Osteoblast (primary cell): ENCODE measurements at places on chromosomes 4 and X. TPM values are rescaled to one million over a fixed set of nuclear protein-coding genes. Genes with fewer than 3 reads are reported as not detected.

The FABP2 gene
- total RNA-seq = not detected in 2 replicates

The GLRA2 gene
- not detected in 2 replicates for total RNA-seq

The OSTC gene
- total RNA-seq = 256 and 312 TPM in 2 replicates

The ASMT gene
- 0.36 TPM in 1 of 2 replicates, not detected in the other for total RNA-seq

DNA sequence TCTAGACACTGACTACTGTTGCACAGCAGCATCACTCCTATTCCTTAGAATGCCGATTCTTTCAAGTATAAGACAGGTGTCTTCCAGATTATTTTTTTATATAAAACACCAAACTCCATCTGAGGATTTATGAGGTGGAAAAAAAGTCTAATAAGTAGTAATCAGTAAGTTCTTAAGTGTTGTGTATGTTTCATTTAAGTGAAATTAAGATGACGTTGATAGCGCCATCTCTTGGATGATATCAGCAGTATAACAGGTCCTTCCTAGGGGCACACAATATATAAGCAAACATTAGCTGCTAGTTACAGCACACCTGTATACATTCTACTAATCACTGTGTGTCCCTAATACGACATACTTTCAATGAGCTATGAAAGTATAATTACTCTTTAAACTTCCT is 99.6 kb upstream of the STS start:
- H3K27me3 ChIP-seq = no peaks in the 10 kb centered on the region
- H3K36me3 ChIP-seq = peaks cover 5% of the 10 kb centered on the region
- no peak for DNase-seq
- no peak overlapping the region for H3K27ac ChIP-seq

DNA sequence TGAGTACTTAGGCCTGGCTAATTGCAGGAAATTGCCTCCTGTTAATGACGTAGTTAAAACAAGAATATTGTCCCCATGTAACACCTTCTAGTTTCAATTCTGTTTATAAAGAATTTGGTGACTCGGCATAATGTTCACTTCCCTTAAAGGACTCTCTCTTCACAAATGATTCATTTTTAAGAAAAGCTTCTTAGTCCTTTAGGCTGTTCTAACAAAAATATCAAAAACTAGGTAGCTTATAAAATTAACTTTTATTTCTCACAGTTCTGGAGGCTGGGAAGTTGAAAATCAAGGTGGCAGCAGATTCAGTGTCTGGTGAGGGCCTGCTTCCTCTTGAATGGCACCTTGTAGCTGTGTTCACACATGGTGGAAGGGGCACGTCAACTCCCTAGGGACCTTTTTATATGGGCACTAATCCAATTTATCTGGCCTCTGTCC is 23.8 kb downstream of the COL25A1 start:
- H3K27me3 ChIP-seq = no peaks in the 10 kb centered on the region
- no peak overlapping the region for H3K27ac ChIP-seq

DNA sequence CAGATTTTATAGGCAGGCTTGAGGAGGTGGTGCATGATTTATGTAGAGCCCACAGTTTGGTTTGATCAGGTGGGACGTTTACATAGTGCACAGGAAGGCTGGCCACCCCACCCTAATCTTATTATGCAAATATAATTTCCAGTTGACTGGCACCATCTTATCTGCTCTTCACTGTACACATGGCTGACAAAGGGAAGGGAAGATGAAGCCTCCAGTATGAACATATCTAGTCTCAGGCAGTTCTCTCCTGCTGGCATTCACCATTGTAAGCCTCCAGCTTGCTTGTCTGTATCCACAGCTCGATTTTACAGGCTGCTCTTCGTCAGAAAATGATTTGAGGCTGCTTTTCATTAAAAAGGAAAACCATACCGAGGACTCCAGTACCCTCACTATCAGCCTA is 278.3 kb downstream of the TECRL start:
- H3K4me3 ChIP-seq = no peak overlapping the region
- no peak overlapping the region for H3K27ac ChIP-seq
- no peaks in the 10 kb centered on the region for H3K36me3 ChIP-seq

DNA sequence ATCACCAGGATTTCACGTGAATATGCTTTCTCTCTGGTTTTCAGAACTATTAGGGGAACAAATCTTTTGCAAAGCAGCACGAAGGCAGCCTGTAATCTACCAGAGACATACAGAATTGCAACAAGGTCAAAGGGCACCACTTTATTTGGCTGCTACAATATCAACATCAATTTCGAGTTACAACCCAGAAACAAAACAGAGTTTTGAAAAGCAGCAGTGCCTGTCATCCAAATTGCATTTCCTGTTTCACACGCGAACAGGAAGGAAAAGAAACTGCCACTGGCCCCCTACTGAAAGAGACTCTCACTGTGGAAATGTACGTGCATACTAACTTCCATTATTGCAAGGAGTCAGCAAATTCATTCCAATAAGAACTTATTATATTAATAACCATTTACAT is 17.1 kb upstream of the C1QTNF7 start:
- H3K4me1 ChIP-seq = peaks cover 23% of the 10 kb centered on the region
- no peak for DNase-seq
- H3K4me3 ChIP-seq = no peak overlapping the region
- no peaks in the 10 kb centered on the region for H3K36me3 ChIP-seq
- no peaks in the 10 kb centered on the region for H3K27me3 ChIP-seq

DNA sequence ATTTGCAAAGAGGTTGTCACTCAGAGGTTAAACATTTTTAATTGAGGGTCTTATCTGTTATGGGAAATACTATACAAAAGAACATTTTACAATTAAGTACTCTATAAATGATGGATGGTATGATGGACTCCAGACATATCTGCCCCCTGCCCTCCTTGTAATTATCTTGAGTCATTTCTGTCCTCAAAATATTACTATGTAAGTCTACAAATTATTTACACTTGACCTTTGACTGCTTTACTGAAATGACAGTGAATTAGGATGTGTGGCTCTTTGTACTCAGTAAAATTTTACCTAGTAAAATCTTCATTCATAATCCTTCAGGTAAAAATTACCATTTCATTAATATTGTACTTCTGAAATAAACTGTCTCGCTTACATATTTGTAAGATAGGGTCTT is 46.5 kb downstream of the USP9X start:
- H3K36me3 ChIP-seq = peaks cover 24% of the 10 kb centered on the region
- no peak overlapping the region for H3K27ac ChIP-seq
- H3K4me1 ChIP-seq = no peaks in the 10 kb centered on the region
- no peak for DNase-seq

- no peaks in the 10 kb centered on the region for H3K36me3 ChIP-seq
- no peak for DNase-seq
- no peaks in the 10 kb centered on the region for H3K4me1 ChIP-seq
- H3K27me3 ChIP-seq = no peaks in the 10 kb centered on the region
- no peak overlapping the region for H3K27ac ChIP-seq
Observed at GRCh38 chr4:22203711-22204011, 255.1 kb upstream of the KCNIP4 start.

DNA sequence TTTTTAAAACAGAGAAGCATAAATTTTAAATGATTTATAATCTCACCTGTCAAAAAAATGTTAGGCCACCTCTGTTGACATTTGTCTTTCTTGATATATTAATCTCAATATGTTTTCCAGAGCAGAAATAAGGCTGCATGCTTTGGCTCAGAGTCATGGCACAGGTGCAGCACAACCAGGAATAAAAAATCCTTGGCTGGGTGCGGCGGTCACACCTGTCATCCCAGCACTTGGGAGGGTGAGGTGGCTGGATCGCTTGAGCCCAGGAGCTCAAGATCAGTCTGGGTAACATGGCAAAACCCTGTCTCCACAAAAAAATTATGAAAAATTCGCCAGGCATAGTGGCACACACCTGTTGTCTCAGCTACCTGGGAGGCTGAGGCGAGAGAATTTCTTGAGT is 18.1 kb downstream of the CPLX1 start:
- peaks cover 8% of the 10 kb centered on the region for H3K27me3 ChIP-seq
- no peaks in the 10 kb centered on the region for H3K36me3 ChIP-seq
- no peak overlapping the region for H3K4me3 ChIP-seq

DNA sequence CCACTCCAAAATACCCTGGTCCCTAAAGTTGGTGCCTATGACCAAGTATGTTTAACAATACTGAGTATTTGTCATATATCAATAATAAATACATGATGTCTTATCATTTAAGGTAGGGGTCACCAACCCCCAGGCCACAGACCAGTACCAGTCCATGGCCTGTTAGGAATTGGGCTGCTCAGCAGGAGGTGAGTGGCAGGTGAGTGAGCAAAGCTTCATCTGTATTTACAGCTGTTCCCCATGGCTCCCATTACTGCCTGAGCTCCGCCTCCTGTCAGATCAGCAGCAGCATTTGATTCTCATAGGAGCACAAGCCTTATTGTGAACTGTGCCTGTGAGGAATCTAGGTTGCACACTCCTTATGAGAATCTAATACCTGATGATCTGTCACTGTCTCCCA is 126.2 kb downstream of the HNRNPD start:
- DNase-seq = no peak
- no peaks in the 10 kb centered on the region for H3K4me1 ChIP-seq
- H3K36me3 ChIP-seq = no peaks in the 10 kb centered on the region
- no peak overlapping the region for H3K27ac ChIP-seq

- no peak overlapping the region for H3K4me3 ChIP-seq
- H3K27ac ChIP-seq = no peak overlapping the region
- no peak for DNase-seq
- H3K36me3 ChIP-seq = peaks cover 2% of the 10 kb centered on the region
Observed at GRCh38 chr4:185590982-185591381, 55.7 kb upstream of the PDLIM3 start.

- H3K4me3 ChIP-seq = peak overlapping the region; percentile 33
- peak; percentile 67 for DNase-seq
- no peaks in the 10 kb centered on the region for H3K36me3 ChIP-seq
- H3K27me3 ChIP-seq = no peaks in the 10 kb centered on the region
Observed at GRCh38 chr4:24248674-24249630, 335.4 kb downstream of the DHX15 start.

GRCh38 chr4:81604683-81605218 is 133.0 kb upstream of the RASGEF1B start:
- H3K4me1 ChIP-seq = no peaks in the 10 kb centered on the region
- H3K27ac ChIP-seq = no peak overlapping the region
- H3K36me3 ChIP-seq = no peaks in the 10 kb centered on the region
- H3K4me3 ChIP-seq = no peak overlapping the region
- H3K27me3 ChIP-seq = no peaks in the 10 kb centered on the region
- DNase-seq = no peak

- H3K36me3 ChIP-seq = no peaks in the 10 kb centered on the region
- no peak for DNase-seq
- H3K4me1 ChIP-seq = no peaks in the 10 kb centered on the region
- H3K27me3 ChIP-seq = no peaks in the 10 kb centered on the region
Observed at GRCh38 chr4:162912482-162912881, 254.2 kb downstream of the NAF1 start.

DNA sequence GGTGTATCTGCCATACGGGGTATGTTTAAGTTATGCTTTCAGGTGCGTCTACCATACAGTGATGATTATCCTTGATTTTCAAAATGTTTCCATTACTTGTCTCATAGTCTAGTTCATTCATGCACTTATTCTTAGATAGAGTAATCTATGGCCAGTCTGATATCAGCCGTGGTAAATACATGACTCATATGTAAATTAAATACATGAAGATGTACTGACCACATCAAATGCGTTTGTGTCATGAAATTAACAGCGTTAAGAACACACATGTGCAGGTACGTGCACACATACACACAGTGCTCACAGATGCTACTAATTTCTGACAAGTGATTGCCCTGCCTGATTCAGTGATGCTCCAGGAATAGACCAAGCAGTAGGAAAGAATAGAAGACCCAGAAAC is 75.2 kb upstream of the EXOC1L start:
- no peak overlapping the region for H3K4me3 ChIP-seq
- H3K27ac ChIP-seq = no peak overlapping the region
- DNase-seq = no peak
- H3K36me3 ChIP-seq = no peaks in the 10 kb centered on the region

DNA sequence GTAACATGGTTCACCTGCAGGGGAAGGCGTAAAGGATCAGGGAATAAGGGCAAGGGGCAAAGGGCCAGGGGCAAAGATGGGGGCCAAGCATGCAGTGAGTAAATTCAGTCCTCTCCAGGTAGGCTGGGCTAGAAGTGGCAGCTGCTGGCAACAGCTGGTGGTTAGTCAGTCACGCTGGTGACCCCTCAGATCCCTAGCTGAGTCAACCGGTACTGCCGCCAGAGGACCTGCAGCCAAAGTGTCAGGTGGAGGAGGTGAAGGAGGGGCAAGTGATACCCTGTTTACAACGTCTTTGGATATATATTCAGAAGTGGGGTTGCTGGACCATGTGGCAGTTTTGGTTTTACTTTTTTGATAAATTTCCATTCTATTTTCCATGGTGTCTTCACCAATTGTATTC is 24.6 kb upstream of the NAP1L2 start:
- no peaks in the 10 kb centered on the region for H3K4me1 ChIP-seq
- H3K27ac ChIP-seq = no peak overlapping the region
- H3K36me3 ChIP-seq = no peaks in the 10 kb centered on the region
- DNase-seq = no peak
- H3K27me3 ChIP-seq = peaks cover 4% of the 10 kb centered on the region
